ENCODE measurements at places on chromosomes 1 and 21. TPM values are rescaled to one million over a fixed set of nuclear protein-coding genes. Genes with fewer than 3 reads are reported as not detected.
A peak's percentile ranks its signal among the peaks of the same experiment; 100 is the strongest.

The RHD gene
- polyA plus RNA-seq, result 0.37 TPM

DNA sequence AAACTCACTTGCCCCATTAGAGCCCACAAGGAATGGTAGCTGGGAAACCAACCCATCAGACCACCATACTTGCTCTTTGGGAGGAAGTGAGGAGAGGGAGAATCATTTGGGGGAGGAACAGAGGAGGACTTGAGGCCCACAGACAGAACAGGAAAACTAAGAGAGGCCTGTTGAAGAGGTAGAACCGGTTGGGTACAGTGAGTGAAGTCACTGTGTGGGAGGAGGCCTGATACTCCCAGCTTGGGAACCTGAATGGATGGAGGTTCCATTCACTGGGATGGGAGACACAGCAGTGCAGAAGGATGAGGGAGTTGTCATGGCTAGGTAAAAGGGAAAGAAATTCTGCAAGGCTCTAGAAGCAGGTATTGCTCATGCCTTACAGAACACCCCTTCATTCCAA lies 63.4 kb upstream of the PSEN2 start:
- DNase-seq, result no peak

DNA sequence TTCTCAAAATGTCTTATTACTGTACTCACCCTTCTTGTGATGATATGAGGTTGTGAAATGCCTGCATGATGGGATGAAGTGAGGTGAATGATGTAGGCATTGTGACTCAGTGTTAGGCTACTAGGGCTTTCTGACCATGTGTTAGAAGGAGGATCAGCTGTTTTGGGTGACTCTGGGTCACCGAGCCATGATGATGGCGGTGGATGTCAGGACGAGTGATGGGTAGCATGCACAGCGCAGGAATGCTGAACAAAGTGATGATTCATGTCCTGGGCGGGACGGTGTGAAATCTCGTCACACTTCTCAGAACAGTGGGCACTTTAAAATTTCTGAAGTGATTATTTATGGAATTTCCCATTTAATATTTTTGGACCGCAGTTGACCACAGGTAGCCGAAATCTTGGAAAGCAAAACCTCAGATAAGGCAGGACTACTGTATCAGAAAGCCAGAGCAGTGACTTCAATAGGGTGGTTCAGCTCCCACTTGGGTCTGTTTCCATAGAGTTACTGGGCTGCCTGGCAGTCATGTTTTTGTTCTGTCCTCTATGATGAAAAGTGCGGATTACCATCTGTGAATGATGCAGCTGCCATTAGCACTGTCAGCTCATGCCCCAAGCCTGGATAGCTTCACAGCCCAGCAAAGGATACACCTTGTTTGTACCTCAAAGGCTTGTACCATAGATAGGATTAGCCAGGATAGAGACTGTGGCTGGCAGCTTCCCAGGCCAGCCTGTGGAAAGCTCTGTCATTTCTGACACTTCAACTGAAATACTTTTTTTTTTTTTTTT lies 26.6 kb downstream of the IL6R start:
- DNase-seq, result no peak

The TM2D1 gene
- 74.9 TPM for polyA plus RNA-seq

DNA sequence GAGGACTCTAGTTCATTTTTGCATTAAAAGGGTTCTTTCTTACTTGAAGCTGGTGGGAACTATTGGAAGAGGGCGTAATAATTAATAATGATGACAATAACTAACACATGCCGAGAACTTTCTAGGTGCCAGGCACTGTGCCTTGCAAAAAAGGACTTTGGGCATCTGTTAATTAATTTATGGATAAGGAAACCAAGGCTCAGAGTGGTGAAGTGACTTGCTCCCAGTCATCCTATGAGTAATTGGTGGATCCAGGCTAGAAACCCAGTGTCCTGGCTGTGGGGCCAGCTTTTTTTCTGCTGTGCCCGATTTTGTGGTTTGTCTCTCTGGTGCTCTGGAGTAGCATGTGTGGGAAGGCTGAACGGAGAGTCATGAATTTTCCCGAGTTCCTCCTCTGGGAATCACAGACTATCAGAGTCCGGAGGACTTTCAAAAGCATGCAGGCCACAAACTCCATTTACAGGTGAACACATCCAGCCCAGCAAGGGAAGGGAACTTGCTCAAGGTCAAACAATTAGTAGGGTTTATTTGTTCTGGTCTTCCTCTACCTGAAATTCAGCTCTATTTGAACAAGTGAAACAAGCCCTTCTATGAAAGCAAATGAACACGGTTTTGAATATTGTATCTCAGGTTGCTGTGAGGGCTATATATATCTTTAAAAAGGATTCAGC lies 23.4 kb downstream of the ROR1 start:
- DNase-seq, result no peak

The CYP2J2 gene
- 1.2 TPM for polyA plus RNA-seq

The ITLN2 gene
- polyA plus RNA-seq, result not detected

DNA sequence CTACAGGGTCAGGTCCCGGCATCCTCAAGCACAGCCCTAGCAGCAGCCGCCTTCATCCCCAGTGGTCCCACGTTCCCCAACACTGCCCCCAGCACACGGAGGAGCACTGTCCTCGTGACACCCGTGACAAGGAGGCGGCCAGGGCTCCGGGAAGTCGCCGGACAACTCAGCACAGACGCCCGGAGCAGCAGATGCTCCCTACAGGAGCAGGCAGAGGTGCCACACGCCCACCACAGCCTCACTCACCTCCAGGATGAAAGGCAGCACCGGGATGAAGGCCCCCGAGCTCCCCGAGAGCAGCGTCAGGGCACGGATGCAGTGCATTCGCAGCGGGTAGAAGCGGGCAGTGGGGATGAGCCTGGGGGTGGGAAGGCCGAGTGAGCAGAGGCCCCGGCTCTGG lies 8.2 kb downstream of the NOC2L start:
- no peak for DNase-seq

- DNase-seq, result no peak
Observed at GRCh38 chr1:187646536-187647107, 817.9 kb downstream of the PLA2G4A start.

The FCRL6 gene
- 0.20 TPM for polyA plus RNA-seq

The BRDT gene
- polyA plus RNA-seq, result not detected

The CYP4A22 gene
- 6.0 TPM for polyA plus RNA-seq

DNA sequence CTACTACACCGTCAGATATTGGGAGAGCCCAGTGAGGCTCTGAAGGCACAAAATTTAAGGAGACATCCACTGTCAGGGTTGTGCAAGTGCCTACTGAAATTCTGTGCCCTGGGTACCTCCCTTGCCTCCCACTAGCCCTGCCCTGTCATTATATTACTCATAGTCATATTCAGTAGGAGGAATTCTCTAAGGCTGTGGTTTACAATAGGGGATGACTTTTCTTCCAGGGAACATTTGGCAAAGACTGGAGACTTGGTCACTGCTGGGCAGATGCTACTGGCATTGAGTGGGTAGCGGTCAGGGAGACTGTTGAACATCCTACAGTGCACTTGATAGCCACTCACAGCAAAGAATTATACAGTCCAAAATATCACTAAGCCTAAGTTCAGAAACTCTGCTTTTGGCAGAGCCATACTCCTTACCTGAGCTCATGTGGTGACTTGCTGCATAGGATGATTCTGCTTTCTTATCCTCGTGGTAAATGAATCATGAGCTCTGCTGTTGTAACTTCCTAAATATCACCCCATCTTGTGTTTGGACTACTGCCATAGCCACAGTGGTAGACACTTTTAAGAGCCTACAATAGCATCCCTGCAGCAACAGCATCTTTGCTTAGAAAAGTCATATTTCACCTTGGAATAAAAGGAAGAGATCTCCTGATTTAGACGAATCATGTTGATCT lies 563.4 kb upstream of the PLXNA2 start:
- no peak for DNase-seq

The APCS gene
- polyA plus RNA-seq, result not detected

DNA sequence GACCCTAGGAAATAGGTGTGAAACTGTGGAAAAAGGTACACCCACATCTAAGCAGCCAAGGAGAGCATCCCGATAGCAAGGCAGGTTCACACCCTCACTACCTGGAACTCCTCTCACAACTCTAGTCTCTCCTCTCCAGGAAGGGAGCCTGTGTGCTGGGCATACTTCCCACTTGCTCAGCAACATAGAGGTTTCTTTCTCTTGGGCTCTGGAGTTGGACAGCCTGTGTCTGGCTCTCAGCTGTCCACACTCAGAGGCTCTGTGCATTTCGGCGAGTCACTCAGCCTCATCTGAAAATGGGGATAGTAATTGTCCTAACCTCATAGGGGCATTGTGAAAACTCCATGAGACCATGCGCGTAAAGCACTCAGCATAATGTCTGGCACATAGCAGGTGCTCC lies 29.6 kb upstream of the VWA5B1 start:
- DNase-seq, result no peak

The RPTN gene
- not detected for polyA plus RNA-seq

The CRYAA gene
- polyA plus RNA-seq, result 0.50 TPM

GRCh38 chr1:185311589-185312225 lies 5.3 kb downstream of the IVNS1ABP start:
- DNase-seq, result no peak

GRCh38 chr21:27021046-27021445 lies 54.2 kb upstream of the ADAMTS5 start:
- DNase-seq, result no peak

GRCh38 chr1:236287757-236288619 lies 6.2 kb upstream of the ERO1B start:
- DNase-seq, result peak; percentile 59

The LIN9 gene
- polyA plus RNA-seq, result 9.2 TPM

The GIPC2 gene
- 15.8 TPM for polyA plus RNA-seq

- no peak for DNase-seq
Observed at GRCh38 chr1:222454782-222455181, 93.1 kb downstream of the HHIPL2 start.

The PDE9A gene
- polyA plus RNA-seq, result 54.3 TPM

All from renal cortex interstitium (tissue), 15 donors.